ENCODE measurements at places on chromosomes 11 and 22. TPM values are rescaled to one million over a fixed set of nuclear protein-coding genes. Genes with fewer than 3 reads are reported as not detected.
A peak's percentile ranks its signal among the peaks of the same experiment; 100 is the strongest.

Gene CCDC81
- total RNA-seq: 0.79 TPM

Gene HTR3B
- not detected for total RNA-seq

Gene SLC43A1
- total RNA-seq: 27.6 TPM

Gene FOLR3
- total RNA-seq: not detected

Gene CRYBB3
- total RNA-seq: 0.34 TPM

Gene MOV10L1
- total RNA-seq: 0.11 TPM

Gene MTNR1B
- not detected for total RNA-seq

Gene C11orf86
- total RNA-seq: not detected

Gene GPHA2
- total RNA-seq: 0.34 TPM

Gene CPT1B
- 51.4 TPM for total RNA-seq

Gene NXPE4
- total RNA-seq: not detected

Gene DUSP18
- total RNA-seq: 7.8 TPM

Gene APOBEC3F
- 19.0 TPM for total RNA-seq

Gene ABCG4
- total RNA-seq: not detected

- DNase-seq: peak; percentile 75
- H3K27ac ChIP-seq: peak overlapping the region; percentile 20
- peaks cover 32% of the 10 kb centered on the region for H3K4me1 ChIP-seq
- H3K36me3 ChIP-seq: no peaks in the 10 kb centered on the region
These were observed 10.4 kb upstream of the MRPL17 start for GRCh38 chr11:6693342-6694228.

- no peak for DNase-seq
- no peaks in the 10 kb centered on the region for H3K36me3 ChIP-seq
- peaks cover 2% of the 10 kb centered on the region for H3K27me3 ChIP-seq
- H3K4me3 ChIP-seq: no peak overlapping the region
- no peak overlapping the region for H3K27ac ChIP-seq
These were observed 58.9 kb downstream of the PARVA start for GRCh38 chr11:12436266-12436665.

GRCh38 chr11:46390331-46391171 lies 1.0 kb downstream of the CHRM4 start:
- H3K4me1 ChIP-seq: peaks cover 22% of the 10 kb centered on the region
- peaks cover 2% of the 10 kb centered on the region for H3K36me3 ChIP-seq
- peak overlapping the region; percentile 34 for H3K4me3 ChIP-seq

GRCh38 chr22:32957200-32957803 lies 100.9 kb downstream of the SYN3 start:
- H3K27ac ChIP-seq: no peak overlapping the region
- H3K27me3 ChIP-seq: peaks cover 2% of the 10 kb centered on the region
- H3K4me3 ChIP-seq: no peak overlapping the region
- no peaks in the 10 kb centered on the region for H3K4me1 ChIP-seq
- H3K36me3 ChIP-seq: no peaks in the 10 kb centered on the region
- no peak for DNase-seq

GRCh38 chr22:48628891-48629543 lies 1198.7 kb downstream of the BRD1 start:
- DNase-seq: no peak
- H3K27ac ChIP-seq: no peak overlapping the region
- peaks cover 3% of the 10 kb centered on the region for H3K27me3 ChIP-seq
- H3K36me3 ChIP-seq: no peaks in the 10 kb centered on the region
- no peaks in the 10 kb centered on the region for H3K4me1 ChIP-seq
- no peak overlapping the region for H3K4me3 ChIP-seq

DNA sequence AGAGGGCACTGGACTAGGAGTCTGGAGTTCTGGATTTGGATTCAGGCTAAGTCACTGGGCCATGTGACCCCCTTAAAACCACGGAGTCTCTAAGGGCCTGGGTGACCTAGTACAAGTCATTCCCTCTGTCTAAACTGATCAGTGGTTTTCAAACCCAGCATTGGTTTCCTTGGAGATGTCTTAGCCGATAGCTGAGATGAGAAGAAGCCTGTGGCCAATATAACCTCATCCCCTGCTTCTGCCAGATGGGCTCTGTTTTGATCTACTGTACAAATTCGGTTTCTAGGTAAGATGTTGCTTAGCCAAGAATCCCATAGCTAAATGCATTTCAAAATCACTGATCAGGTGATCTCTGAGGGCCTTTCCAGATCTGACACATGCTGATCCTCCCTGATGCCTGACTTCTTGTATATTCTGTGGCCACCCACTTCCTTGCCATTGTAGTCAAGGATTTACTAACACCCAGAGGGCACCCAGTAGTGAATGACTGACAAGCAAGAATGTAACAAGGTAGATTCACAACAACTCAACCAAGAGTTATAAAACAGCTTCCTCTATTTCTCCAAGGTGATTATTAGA lies 53.1 kb downstream of the GALNT18 start:
- H3K36me3 ChIP-seq: no peaks in the 10 kb centered on the region
- no peak for DNase-seq
- H3K4me1 ChIP-seq: peaks cover 7% of the 10 kb centered on the region
- no peak overlapping the region for H3K4me3 ChIP-seq

GRCh38 chr11:126331286-126331685 lies 24.2 kb upstream of the ST3GAL4 start:
- H3K4me1 ChIP-seq: peaks cover 13% of the 10 kb centered on the region
- no peak for DNase-seq
- peaks cover 19% of the 10 kb centered on the region for H3K36me3 ChIP-seq
- H3K27me3 ChIP-seq: no peaks in the 10 kb centered on the region
- H3K27ac ChIP-seq: no peak overlapping the region

GRCh38 chr11:2679011-2679676 lies 20.6 kb downstream of the KCNQ1OT1 start:
- DNase-seq: no peak
- no peaks in the 10 kb centered on the region for H3K27me3 ChIP-seq
- no peaks in the 10 kb centered on the region for H3K4me1 ChIP-seq
- H3K4me3 ChIP-seq: no peak overlapping the region
- no peaks in the 10 kb centered on the region for H3K36me3 ChIP-seq

GRCh38 chr22:27560781-27561180 lies 240.8 kb downstream of the MN1 start:
- no peaks in the 10 kb centered on the region for H3K36me3 ChIP-seq
- DNase-seq: no peak
- peaks cover 3% of the 10 kb centered on the region for H3K27me3 ChIP-seq

- no peak for DNase-seq
- H3K4me1 ChIP-seq: peaks cover 2% of the 10 kb centered on the region
- no peaks in the 10 kb centered on the region for H3K36me3 ChIP-seq
- H3K27ac ChIP-seq: no peak overlapping the region
These were observed 45.7 kb upstream of the TUB start for GRCh38 chr11:8035200-8035855.

DNA sequence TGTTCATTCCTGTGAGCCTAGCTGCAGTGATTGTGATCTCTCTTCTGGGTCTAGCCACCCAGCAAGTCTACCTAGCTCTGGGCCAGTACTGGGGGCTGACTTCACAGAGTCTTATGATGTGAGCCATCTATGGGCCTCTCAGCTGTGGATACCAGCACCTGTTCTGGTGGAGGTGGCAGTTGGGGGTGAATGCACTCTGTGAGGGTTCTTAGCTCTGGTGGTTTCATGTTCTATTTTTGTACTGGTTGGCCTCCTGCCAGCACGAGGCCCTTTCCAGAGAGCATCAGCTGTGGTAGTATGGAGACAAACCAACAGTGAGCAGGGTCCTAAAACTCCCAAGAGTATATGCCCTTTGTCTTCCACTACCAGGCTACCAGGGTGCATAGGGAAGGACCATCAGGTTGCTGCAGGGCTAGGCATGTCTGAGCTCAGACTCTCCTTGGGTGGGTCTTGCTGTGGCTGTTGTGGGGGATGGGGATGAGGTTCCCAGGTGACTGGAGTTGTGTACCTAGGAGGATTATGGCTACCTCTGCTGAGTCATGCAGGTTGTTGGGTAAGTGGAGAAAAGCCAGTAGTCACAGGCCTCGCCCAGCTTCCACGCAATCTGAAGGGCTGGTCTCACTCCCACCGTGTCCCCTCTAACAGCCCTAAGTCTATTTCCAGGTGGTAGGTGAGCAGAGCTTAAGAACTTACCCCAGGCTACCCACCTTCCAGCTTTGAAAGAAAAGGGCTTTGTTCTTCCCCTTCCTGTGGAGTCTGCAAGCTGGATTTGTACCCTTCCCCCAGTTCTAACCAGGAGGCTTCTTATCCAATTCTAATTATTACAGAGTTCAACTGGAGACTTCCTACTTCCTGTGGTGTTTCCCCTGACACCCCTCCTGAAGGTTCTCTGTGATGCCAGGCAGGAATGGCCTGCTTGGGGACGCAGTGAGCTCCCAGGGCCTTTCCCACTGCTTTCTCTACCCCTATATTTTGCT lies 250.7 kb downstream of the LUZP2 start:
- no peak overlapping the region for H3K4me3 ChIP-seq
- DNase-seq: no peak
- H3K27ac ChIP-seq: no peak overlapping the region
- H3K4me1 ChIP-seq: no peaks in the 10 kb centered on the region

- DNase-seq: no peak
- H3K27me3 ChIP-seq: no peaks in the 10 kb centered on the region
- no peak overlapping the region for H3K27ac ChIP-seq
- H3K4me3 ChIP-seq: no peak overlapping the region
- peaks cover 11% of the 10 kb centered on the region for H3K36me3 ChIP-seq
- H3K4me1 ChIP-seq: peaks cover 10% of the 10 kb centered on the region
These were observed 148.6 kb downstream of the IGLL1 start for GRCh38 chr22:23431337-23432072.

DNA sequence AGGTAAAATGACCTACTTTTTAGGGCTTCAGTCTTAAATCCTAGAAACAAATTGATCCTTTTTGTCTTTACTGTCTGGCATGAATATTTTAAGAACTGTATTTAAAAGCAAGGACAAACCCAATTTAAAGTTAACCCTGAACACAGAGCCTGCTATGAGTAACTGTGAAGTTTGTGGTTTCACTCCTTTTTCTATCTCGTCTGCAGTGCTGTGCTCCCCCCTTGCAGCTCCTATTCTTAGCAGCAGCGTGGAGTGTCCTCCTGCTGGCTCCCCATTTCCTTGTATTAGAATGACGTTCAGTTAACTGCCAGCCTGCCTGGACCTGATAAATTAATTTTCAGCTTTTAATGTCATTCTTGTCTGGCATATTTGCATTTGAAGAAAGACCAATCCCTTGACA lies 40.0 kb upstream of the LRRC4C start:
- H3K27me3 ChIP-seq: no peaks in the 10 kb centered on the region
- no peak for DNase-seq
- no peaks in the 10 kb centered on the region for H3K36me3 ChIP-seq
- H3K4me3 ChIP-seq: no peak overlapping the region

DNA sequence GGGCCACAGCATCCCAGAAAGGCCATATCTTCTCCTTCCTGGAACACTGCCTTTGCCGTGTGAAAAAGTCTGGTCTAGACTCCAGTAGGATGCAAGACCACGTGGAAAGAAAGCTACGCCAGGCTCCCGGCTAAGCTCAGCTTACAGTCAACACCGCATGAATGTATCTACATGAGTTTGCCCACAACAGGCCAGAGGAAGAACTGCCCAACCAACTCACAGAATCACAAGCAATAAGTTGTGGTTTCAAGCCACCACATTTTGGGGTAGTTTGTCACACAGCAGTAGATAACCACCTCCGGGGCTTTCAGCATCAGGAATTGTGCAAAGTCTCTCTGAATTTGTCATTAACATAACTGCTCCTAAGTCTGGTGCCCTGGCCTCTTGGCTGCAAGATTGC lies 27.3 kb downstream of the HSPA8 start:
- DNase-seq: no peak
- H3K27me3 ChIP-seq: no peaks in the 10 kb centered on the region
- H3K4me1 ChIP-seq: no peaks in the 10 kb centered on the region
- H3K4me3 ChIP-seq: no peak overlapping the region

- no peak overlapping the region for H3K27ac ChIP-seq
- no peak overlapping the region for H3K4me3 ChIP-seq
These were observed 14.3 kb upstream of the ACCSL start for GRCh38 chr11:44033411-44033850.

DNA sequence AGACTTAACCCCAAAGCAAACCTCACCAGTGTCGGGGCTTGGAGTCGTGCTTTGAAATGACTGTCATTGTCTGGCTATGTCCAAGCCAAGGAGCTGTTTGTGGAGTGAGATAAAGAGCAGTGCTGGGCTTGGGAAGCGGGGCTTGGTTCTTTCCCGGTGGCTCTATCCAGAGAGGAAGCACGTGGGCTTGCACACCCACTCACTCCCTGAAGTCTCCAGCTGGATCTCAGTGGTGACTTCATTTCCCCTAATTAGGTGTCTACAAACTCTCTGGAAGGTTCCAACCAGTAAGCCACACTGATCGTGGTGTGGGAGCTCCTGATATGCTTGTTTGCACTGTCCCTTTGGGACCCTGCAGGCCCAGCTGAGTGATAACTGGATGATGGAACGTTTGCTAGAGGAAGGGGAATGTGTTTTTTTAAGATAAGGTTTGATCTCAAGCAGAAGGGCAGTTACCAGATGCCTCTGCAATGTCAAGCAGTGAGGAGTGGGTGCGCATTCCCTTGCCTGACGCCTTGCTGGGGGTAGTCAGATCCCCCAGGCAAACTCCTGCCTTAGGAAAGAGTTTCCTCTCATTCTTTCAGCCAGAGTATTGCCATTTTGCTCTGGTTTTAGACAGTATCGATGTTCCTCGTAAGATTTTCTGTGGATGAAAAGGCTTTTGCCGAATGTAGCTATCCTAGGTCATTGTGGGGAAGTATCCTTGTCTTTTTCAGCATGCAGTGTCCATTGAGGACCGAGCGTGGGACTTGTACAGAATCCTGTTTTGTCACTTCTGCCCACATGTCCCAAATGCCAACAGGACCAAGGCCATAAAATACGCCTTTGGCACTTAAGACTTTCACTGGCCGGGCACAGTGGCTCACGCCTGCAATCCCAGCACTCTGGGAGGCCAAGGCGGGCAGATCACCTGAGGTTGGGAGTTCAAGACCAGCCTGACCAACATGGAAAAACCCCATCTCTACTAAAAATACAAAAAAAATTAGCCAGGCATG lies 90.9 kb downstream of the MICAL2 start:
- DNase-seq: no peak
- no peak overlapping the region for H3K4me3 ChIP-seq
- H3K36me3 ChIP-seq: peaks cover 81% of the 10 kb centered on the region

DNA sequence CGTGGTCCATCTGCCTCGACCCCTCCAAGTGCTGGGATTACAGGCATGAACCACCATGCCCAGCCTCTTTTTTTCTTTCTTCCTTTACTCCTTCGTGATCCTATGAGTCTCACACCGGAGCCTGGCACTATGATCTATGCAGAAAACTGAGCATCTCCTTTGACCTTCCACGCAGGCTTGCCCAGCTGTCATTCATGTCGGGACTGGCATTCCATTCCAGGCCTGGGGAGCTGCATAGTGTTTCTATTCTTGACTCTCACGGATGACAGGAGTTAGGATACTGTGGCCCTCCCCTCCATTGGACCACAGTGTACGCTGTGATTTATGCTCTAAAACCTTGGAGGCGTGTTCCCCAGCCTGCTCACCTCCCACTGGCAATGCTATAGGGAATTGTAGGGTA lies 611.8 kb downstream of the BRD1 start:
- H3K4me1 ChIP-seq: no peaks in the 10 kb centered on the region
- DNase-seq: no peak
- H3K27me3 ChIP-seq: peaks cover 28% of the 10 kb centered on the region
- no peak overlapping the region for H3K4me3 ChIP-seq
- H3K36me3 ChIP-seq: peaks cover 3% of the 10 kb centered on the region

Measured in activated CD4-positive, alpha-beta T cell treated with anti-CD3 and anti-CD28 coated beads for 36 hours (primary cell).